ENCODE measurements at places on chromosomes 1 and 21.

DNA sequence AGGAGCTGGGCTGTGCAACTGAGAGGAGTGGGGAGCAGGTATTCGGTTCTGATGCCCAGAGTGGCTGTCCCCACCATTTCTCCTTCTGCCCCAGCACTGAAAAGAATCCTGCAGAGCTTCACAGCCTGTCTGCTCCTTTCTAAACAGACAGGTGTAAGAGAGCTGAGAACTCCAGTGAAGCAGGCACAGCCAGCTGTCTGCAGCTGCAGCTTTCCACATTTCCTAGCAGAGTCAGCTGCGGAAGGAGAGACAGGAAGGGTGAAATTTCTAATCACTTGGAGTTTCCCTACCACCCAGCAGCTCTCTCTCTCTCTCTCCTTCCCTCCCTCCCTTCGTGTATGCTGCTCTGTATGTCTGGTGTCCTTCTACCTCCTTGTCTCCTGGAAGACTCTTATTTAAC, 40.5 kb upstream of the GJB5 start:
- DNase-seq = no peak

GRCh38 chr1:34743775-34744174, 11.1 kb upstream of the GJB5 start:
- DNase-seq = no peak

DNA sequence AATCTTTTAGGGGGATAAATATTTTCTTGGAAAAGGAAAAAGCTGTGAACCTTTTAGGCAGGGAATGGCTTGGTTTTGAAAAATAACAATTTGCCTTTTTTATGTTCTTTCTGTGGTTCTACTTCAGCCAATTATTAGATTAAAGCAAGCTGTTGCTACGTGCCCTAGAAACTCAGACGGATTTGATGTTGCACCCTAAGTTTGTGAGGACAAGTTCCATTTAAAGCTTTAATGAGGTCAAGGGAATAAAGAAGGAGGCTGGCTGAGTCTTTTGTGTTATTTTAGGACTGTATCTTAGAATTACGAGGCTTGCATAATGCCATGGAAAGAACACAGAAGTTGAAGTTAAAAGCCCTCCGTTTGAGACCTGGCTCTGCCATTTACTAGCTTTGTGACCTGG, 216.9 kb downstream of the NUF2 start:
- no peak for DNase-seq

GRCh38 chr1:243443557-243443956, 187.7 kb downstream of the SDCCAG8 start:
- no peak for DNase-seq

DNA sequence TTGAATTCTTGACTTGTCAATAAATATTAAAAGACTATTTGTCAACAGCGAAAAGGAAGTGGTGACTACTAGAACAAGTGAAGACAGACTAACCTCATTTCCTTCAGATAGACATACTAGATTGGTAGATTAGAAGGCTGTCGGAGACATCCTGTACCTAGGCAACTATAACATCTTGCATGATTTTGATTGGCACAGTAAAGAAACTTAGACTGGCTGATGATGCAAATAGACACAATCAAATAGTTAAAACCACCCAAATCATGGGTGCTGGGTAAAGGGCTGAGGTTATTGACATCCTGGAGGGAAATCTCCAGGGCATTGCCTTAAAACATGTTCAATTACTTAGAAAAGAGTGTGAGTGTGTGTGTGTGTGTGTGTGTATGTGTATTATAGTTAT, 85.9 kb upstream of the EDEM3 start:
- no peak for DNase-seq

- DNase-seq = no peak
Observed at GRCh38 chr21:34695434-34695833, 26.6 kb downstream of the CLIC6 start.

DNA sequence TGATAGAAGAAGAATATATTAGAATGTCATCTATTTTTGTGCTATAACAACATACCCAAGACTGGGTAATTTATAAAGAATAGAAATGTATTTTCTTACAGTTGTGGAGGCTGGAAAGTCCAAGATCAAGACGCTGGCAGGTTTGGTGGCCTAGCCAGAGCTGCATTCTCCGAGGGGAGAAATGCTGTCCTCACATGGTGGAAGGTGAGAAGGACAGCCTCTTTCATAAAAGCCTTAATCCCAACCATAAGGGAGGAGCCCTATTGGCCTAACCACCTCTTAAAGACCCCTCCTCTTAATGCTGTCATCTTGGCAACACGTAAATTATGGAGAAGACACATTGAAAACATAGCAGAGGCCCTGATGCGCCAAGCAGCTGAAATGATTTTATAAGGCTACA, 60.1 kb upstream of the KAZN start:
- DNase-seq = no peak

GRCh38 chr1:54474310-54475251, 68.4 kb upstream of the SSBP3 start:
- no peak for DNase-seq

- DNase-seq = no peak
Observed at GRCh38 chr1:2009101-2010053, 5.8 kb upstream of the CFAP74 start.

GRCh38 chr1:187911820-187912219, 1083.1 kb downstream of the PLA2G4A start:
- no peak for DNase-seq

- DNase-seq = no peak
Observed at GRCh38 chr21:41916888-41917433, 36.9 kb downstream of the C2CD2 start.

GRCh38 chr1:178283409-178283808, 189.5 kb downstream of the RASAL2 start:
- no peak for DNase-seq

DNA sequence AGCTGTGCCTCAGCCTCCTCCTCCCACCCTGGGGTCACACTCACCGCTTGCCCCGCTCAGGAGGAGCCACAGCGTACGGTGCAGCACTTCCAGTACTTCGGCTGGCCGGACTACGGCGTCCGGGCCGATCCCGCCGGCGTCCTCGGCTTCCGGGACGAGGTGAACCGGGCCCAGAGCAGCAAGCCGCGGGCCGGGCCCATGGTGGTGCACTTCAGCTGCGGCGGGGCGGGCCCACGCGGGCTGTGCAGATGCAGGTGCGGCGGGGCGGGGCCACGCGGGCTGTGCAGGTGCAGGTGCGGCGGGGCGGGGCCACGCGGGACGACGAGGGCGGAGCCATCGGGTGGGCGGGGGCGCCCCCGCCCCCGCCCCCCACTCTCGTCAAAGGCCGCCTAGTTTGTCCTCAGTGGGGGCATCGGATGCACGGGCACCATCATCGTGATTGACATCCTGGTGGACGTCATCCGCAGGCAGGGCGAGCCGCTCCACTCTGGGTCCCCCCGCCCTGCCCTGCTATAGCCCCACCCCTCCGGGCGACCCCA, 5.5 kb downstream of the RNF223 start:
- DNase-seq = peak; percentile 38

DNA sequence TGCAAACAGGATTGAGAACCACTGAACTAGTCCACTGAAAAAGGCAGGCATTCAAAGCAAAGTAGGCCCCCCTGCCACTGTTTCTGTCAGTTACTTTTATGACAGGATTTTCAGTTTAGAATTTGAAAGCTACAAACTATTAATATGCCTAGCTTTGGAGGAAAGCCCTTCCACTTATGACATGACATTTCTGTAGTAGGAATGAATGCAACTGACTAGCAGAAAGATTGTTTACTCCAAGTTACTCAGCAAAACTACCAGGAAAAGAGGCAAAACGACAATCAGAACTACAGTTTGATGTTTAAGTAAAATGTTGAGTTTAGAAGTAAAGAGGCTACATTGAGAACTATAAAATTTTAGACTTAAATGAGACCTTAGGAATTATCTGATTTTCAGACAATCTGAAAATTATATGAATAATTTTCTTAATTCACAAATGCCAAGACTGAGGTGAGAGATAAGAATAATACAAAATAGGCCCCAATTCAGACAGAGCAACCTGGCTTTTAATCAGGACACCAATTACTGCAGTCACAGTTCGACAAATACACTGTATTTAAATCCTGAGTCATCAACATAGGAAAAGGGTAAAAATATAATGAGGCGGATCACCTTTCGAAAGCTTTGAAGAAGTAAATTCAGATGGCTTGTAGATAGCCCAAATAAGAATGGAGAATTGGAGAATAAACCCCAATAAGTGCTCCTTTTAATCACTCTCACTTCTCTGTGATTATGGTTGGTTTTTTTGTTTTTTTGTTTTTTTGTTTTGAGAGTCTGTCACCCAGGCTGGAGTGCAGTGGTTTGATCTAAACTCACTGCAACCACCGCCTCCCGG, 2.2 kb downstream of the PRKAB2 start:
- no peak for DNase-seq

- no peak for DNase-seq
Observed at GRCh38 chr21:45236481-45236880, 51.2 kb downstream of the POFUT2 start.

GRCh38 chr1:86460998-86461397, 7.7 kb upstream of the CLCA1 start:
- DNase-seq = no peak

All from activated T-cell treated with anti-CD3 and anti-CD28 coated beads for 1 hour (primary cell).